ENCODE measurements at places on chromosomes 13 and 19.

DNA sequence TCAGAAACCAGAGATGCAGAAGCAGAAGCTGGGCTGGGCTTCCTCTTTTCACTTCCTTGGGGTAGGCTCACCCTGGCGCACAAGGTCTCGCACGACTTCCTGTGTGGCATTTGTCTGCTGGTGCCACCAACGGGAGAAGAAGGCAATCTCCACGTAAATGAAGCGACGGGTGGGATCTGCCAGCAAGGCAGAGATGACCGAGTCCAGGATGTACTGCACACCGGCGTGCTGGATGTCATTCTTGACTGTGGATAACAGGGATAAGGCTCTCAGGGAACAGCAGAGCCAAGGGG lies 1.3 kb downstream of the MAN2B1 start:
- DNase-seq, result no peak

- no peak for DNase-seq
These were observed at the start of gene PHLDB3 for GRCh38 chr19:43504426-43505185. TSS of gene PHLDB3 (minus strand) at chr19:43504746. CDS start at chr19:43504118, 628 bp downstream.

DNA sequence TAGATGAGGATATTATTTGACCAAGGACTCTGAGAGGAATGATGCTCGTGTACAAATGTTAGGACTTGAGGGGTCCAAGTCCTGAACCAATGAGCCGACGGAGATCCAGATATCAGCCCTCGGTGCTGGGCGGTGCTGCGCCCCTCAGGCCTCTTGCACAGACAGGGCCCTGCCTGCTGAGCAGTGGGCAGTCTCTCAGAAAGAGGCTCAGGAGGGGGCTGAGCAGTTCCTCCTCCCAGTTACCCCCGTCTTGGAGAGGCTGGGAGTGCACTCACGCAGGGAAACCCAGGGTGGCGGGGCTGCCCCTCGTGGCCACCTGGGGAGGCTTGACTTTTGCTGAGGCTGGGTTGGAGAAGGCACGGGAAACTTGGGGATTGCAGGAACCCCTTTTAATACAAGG lies 18.4 kb downstream of the TEX29 start:
- DNase-seq, result no peak

DNA sequence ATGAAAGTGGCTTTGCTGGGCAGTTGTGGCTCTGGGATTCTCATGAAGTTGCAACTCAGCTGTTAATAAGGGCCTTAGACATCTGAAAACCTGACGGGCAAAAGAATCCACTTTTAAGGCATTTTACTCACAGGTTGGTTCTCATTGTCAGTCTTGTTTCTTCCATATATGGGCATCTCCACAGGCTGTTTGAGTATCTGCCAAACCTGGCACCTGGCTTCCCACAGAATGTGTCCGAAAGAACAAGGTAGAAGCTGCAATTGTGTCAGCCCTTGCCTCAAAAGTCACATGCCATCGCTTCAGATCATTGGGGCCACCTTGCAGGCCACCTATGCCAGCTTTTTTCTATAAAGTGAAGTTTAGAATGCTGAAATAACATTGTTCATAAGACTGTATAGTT lies 102.4 kb downstream of the KCTD12 start:
- DNase-seq, result no peak

GRCh38 chr13:48879432-48879831 lies 96.3 kb upstream of the FNDC3A start:
- DNase-seq, result no peak

DNA sequence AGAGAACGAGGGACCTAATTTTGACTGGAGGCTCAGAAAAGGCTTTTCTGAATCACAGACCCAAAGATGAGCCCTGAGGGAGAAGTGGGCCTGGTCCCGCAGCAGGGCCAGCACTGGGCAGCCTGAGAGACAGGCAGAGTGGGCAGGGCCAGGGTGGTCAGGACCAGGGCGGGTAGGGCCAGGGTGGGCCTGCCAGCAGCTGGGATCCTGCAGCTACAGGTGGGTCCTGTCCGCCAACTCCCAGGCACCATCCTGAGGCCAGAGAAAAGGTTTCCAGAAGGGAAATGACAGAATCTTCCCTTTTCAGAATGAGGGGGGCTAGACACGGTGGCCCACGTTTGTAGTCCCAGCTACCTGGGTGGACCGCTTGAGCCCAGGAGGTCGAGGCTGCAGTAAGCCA lies 23.7 kb downstream of the LATS2 start:
- DNase-seq, result no peak

DNA sequence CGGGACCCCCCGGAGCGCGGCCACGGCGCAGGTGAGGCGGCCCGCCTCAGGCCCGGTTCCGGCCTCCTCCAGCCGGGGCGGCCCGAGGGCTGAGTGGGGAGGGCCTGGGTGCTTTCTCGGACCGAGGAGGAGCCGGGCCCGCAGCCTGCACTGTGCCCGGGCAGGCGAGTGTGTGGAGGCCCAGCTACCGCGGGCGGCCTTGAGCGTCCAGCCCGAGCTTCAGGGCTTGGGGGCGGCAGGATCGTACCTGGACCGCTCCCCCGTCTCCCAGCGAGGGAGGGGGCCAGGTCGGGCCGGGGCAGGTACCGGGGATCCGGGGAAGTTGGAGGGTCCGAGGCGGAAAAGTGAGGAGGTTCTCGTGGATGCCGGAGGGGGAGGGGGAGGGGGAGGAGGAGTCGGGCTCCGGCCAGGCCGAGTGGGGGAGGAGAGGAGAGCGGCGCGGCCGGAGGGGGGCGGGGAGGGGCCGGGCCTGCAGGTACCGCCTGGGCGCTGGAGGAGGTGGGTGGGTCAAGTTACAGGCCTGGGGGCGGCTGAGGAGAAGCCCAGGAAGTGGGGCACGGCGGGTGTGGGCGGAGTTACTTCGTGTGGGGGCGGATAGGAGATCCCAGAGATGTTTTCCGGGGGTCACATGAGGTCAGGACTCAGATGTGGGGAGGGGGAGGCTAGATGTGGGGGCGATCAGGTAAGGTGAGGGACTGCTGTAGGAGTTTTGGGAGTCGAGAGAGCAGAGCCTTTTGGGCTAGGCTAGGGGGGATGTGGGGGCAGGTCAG lies 545 bp downstream of the NACC1 start:
- no peak for DNase-seq

DNA sequence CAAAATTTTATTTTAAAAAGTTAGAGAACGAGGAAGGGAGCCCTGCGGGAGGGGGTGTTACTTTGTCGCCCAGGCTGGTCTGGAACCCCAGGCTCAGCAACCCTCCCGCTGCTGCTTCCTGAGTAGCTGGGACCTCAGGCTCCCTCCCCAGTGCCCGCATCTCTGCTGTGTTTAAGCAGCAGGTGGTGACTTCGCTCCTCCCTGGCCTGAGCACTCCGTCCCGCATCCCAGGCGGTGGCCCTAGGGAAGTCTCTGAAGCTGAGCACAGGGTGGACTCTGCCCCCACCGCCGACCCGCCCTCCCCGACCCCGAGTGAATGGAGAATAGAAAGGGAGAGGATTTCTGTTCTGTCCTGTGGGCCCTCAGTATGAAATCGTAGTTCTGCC lies 30.5 kb downstream of the ZNF701 start:
- DNase-seq, result no peak
